ENCODE measurements at places on chromosomes 4 and X.

DNA sequence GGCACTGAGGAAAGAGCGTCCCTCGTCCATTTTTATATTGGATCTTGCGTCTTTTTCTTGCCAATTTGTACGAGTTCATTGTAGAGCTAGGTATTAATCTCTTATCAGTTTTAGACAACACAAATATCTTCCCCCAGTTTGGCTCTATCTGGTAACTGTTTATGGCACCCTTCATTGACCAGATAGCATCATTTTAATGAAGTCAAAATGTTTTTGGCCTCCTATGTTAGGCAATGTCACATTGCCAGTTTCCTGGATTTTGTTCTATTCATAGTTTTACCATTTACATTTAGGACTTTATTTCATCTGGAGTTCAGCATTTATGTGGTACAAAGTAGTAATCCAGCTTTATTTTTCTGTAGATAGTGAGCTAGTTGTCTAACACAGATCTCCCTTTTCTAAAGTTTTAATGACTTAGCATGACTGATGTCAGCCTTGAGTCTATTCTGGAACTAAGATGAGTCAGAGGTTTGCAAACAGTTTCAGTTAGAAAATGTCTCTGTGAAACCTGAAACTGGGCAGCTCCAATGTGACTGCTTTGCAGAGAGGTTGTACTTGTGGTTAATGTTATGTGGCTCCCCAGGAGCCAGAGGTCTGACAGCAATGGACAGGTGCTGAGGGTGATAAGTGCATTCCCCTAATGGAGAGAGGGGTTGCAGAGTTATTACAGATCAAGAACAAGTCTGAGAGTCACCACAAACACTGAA is 5.3 kb upstream of the STBD1 start:
- no peak for DNase-seq

DNA sequence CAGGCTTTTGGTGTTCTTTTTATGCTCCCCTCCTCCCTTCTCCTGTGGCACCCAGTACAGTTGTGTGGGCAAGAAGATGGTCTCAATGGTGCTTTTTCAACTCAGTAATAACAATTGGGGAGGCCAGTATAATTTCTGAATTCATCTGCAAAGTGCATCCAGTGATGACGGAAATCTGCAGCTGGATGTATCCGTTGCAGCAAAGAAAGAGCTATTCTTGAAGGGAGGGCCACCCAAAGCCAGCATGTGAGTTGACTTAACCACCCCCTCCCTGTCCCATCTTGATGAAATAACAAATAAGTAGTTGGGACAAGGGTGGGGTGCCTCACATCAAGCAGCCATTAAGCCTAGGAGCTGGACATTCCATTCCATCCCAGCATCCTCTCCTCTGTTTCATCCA is 30.7 kb downstream of the TSC22D3 start:
- DNase-seq, result no peak

- DNase-seq, result no peak
These were observed 115.1 kb downstream of the HS6ST2 start for GRCh38 chrX:132843363-132843762.

DNA sequence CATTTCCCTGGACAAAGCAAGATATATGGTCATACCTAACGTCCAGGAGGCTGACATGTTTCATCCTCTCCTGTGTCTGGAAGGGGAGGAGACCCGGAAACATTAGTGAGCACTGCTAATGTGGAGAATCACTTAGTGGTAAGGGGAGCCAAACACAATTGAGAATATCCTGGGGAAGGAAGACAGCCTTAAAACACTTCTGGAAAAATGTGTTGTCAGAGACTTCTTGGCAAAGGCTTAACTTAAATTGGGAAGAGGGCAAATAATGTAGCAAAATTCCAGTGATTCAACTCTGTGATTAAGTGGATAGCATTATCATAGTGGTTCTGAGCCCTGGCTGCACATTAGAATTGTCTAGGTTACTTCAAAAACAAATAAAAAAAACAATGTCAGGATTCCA is 39.5 kb downstream of the SPARCL1 start:
- DNase-seq, result no peak

DNA sequence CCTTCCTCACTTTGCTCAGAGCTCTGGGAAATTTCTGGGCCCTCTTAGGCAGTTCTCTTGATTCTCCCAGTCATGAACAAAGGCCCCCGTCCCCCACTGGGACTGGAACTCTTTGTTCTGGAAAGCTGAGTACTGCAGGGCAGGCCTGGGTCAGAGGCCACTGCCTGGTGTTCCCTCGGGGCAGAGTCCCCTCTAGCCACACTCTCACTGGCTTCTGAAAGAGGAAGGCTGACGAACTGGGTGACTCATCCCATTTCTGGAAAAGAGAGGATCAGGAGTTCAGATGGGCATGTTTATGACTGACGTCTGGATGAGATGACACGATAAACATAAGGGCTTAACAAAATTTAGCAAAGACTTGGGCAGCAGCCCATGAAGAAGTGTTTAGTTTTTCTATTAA is 47.7 kb downstream of the DDX3X start:
- DNase-seq, result peak; percentile 48

DNA sequence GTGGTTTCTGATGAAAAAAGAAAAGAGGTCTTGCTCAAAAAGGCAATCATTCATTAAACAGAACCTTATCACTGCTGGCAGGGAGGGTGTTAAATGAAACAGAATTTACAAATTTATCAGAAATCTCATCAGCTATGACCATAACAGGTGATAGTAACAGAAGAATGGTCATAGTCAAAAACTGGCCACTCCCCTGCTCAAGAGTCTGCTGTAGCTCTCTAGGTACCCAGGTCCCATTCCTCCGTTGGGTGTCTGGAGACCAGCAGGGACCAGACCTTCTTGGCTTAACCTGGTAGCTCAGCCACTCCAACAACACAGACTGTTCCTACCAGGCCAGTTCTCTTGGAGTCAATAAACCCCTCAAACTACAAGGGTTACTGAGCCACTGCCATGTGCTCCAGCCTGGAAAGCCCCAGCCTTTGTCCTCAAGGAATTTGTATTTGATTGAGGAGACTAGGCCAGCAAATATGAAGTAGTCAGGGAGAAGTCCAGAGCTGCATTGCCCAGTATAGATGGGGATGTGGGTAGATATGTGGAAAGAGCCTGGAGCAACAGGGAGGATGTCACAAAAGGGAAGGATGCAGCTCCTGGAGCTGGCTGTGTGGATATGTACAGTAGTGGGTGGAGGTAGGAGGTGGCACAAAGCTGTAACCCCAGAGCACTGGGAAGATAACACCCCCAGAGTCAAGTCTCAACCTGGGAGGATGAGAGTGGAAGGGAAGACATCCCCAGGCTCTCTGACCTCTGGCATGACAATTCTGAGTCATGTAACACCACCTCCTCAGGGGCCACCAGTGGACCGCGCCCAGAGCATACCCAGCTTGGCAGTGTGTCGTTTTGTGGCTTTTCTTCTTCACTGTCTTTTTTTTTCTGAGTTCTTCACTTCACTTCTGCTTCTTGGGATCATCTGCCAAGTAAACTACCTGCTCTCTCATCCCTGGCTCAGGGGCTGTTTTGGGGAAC is 21.9 kb downstream of the RASL11B start:
- no peak for DNase-seq

DNA sequence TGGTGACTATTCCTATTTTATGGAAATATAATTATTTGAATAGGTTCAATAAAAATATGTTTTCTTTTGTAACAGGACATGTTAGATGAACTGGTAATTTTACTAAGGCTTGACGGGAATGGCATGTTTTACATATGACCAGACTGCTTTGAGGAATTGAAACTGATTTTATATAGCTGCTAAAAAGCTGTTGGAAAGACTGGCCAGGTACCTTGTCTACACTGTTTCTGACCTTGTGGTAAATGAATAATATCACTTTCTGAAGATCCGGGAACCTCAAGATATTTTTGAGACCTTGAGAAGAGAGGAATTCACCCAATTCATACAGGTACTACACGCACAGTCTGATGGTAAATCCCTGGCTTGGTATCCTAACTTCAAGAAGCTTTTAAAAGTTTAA is 42.1 kb upstream of the USP46 start:
- DNase-seq, result no peak

All from mucosa of descending colon (tissue), 3 donors.